ENCODE measurements at places on chromosomes 1 and 21.
A peak's percentile ranks its signal among the peaks of the same experiment; 100 is the strongest.

- no peak for DNase-seq
Measured at GRCh38 chr21:39148975-39149374, 34.3 kb downstream of the PSMG1 start.

DNA sequence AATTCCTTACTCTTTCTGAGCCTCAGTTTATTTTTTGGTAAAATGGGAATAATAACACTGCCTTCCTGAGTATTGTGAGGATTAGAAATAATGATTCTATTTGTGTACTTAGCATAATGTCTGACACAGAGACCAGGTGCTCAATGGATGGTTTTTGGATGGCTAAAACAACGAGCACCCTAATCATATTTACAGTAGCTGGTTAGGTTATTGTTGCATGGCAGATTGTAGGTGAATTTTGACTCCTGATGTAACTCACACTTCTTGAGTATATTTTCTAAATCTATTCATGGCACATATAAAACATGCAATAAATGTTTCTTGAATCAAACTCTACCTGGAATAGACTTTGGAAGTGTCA, 11.9 kb upstream of the DUSP10 start:
- DNase-seq = no peak

- DNase-seq = peak; percentile 93
Measured at GRCh38 chr1:77682460-77683159, at the start of gene ZZZ3. TSS of gene ZZZ3 (minus strand) at chr1:77682658. CDS start at chr1:77633354, 49,304 bp downstream.

DNA sequence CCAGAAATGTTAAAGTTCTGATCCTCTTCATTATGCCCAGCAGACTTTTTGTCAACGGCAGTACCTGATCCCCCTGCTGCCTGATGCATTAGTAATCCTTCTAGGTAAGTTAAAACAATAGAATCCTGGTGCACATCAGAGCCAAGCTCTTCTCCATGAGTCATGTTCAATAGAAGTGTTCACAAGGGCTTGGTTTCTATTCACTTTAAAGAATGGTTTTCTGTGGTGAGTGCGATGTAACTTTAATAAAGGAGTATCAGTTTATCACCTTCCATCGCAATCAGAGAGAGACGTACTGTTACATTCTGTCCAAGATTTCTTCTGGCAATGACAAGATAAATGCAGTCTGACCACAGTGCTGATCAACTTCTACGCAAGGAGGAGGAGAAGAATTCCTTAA, 96.8 kb downstream of the NRIP1 start:
- DNase-seq = no peak

GRCh38 chr1:30420519-30421050, 302.8 kb downstream of the MATN1 start:
- DNase-seq = no peak

Measured in ACHN (cell line).